ENCODE measurements at places on chromosomes 12 and 14.

DNA sequence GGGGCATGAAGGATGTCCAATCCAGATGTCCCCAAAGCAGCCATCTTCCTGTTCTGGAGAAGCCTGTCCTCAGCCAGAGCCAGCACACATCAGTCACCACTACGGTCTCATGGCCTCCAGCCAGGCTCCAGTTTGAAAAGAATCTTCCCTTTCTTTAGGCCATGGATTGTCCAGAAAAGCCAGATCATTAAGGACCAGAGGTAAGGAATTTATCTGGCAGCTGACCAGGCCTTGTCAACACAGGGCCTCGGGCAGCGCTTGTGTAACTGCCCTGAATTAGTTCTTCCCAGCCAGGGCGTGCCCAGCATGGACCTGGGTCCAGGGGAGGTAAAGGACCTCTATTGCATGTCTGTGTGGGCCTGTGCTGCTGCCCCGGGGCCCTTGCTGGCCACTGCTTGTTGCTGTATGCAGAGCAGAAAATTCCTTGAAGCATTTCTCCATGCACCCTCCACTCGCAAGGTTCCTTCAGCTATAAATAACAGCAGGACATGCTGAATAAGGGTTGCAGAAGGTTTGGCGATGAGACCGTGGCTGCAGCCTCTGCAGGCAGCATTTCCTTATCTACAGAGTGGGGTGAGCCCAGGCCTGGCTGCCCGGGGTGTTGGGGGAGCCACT lies 21.7 kb upstream of the VPS37B start:
- DNase-seq: peak; percentile 16

DNA sequence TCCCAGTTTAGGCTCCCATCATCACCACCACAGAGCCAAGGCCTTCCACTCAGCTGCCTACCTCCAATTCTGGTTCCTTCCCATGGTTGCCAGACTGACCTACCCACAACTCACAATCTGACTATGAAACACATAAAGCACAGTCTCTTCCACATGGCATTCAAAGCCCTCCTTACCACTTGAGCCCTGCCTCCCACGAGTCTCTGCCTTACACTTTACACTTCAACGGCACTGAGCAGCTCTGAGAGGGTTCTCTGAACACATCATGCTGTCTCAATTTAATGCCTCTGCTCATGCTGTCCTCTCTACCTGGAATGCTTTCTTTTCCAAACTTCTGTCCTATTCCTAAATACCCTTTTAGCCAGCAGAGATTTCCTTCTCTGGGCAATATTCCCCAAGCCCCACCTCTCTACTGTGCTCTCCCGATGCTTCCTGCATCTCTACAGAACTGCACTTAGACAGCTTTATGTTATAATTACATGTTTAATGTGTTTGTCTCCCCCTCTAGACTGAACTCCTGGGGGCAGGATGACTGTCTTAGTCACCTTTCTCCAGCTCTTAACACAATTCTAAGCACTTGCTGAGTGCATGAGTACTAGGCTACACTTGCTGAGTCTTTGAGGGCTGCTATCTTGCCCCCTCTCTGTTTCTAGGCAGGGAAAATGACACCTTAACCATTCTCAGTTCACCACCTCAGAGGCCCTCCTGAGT lies 23.5 kb downstream of the FMNL3 start:
- no peak for DNase-seq

GRCh38 chr14:99248761-99249171 lies 23.2 kb downstream of the BCL11B start:
- no peak for DNase-seq

- no peak for DNase-seq
These were observed 125.4 kb downstream of the STXBP6 start for GRCh38 chr14:24924544-24924943.

DNA sequence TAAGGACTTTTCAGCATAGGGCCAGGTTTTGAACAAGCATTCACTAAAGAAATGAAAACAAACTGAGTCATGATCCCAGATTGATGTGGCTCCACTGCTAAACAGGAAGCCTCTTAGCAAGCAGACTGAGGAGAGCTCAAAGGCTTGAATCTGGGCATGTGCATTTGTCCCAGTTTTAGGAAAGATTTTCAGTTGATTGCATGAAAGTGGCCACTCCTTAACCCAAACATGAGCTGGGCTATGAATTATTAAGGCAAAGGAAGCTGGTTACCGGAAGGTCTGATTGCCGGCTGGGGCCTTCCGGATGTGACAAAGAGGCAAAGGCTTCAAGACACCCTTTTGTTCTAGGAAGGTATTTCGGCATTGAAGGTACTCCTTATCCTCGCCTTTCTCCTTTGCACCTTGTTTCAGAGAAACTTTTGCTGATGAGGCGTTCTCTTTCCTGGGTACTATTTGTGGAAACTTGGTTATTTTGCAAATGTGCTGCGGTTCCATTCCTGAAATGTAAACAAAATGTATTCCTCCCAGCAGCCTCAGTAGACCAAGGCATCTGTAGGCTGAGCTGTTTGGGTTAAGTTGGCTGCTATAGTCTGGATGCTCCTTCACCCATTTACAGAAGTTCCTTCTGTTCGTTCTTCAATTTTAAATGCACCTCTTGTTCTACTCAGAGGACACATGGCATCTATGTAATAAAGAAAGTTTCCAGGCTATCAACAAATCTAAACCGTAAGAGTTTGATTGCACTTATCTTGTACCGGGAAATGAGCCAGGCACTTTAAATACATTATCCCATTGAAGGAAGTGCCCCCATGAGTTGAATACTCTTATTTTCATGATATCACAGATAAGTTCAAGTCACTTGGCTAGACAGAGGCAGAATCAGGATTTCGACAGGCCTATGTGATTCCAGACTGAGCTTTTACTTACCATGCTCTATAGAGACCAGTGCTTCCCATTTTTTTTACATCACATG lies 115.6 kb upstream of the METAP2 start:
- DNase-seq: no peak
